ENCODE measurements at places on chromosomes 12 and 14.

- DNase-seq, result no peak
These were observed 16.1 kb upstream of the MFAP5 start for GRCh38 chr12:8678661-8679111.

DNA sequence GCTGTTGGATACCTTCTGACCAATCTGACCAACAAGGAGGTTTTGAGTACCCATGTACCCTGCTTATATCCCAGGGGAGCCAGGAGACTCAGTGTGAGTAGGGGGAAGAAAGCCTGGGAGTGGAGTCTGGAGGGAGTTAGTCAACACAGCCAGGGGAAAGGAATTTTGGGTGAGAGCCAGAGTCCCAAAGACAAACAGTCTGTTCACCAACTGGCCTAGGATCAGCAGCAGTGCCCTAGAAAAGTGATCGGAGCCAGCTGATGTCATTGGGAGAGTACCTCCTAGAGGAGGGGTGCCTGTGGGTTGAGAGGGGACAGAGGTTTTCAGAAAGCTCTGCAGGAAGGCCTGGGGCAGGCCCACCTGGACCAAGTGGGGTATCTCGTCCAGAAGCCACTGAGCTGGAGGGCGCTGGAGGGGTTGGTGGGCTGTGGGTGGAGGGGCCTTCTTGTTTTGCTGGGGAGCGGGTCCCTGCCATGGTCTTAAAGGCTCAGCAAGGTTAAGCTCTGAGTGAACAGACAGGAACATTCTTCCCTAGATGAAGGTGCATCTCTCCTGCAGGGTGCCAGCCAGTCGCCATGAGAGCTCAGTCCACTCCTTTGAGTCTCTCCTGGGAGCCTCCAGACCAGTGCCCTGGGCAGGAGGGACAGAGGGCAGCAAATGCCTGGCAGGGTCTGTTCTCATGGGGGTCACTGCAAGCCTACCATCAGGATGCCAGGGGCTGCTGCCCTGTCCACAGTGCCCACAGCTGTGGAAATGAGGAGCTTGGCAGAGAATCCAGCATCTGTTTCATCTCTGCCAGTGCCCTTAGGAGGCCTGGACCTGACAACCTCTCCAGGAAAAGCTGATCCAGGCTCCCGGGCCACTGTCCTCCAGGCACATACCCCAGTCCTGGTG, 63.6 kb downstream of the CHGA start:
- DNase-seq, result no peak

- no peak for DNase-seq
These were observed 12.9 kb upstream of the FAM181A start for GRCh38 chr14:93914278-93914677.

DNA sequence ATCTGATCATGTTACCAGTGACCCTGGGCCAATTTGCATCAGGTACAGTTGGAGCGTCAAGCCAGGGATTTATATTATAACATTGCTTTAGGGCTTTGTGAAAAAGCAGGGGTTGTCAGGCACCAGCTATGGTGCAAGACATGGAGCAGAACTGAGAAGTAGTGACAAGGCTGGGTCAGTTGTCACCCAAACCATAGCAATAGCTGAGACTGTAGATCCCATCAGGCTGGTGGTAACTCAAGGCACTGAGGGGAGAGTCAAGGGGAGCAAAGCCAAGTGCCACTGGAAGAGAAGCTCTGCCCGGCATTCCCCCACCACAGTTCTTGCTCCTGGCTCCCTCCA, 16.9 kb downstream of the BCL2L14 start:
- no peak for DNase-seq

DNA sequence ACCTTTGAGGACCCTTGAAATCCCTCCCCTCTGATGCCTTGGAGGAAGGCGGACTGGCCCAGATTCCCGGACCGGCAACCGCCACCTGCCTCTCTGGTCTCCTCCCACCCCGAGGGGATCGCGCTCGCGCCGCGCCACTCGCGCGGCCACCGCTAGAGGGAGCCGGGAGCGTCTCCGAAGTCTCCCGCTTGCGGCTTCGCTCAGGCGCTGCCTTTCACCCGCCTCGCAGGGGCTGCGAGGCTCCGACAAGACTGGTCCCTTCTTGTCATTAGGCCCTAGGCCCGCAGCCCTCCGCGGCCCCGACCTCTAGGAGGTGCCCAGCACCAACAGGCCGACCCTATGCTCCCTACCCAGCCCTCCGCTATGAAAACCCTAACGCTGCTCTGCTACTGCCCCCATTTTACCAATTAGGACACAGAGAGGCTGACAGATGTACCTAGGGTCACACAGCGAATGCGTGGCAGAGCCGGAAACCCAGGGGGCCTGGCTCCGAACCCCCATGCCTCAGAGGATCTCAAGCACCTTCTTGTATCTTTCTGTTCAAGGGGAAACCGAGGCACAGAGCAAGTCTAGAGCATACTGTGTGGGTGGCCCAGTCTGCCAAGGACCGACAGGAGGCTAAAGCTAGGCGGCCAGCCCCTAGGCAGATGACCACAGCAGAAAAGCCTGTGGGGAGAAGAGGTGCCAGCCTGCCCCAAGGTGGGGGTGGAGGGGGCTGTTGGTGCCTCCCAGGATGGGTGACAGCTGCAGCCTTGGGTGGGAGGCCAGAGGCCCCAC, 21.4 kb upstream of the VSX2 start:
- peak; percentile 28 for DNase-seq

DNA sequence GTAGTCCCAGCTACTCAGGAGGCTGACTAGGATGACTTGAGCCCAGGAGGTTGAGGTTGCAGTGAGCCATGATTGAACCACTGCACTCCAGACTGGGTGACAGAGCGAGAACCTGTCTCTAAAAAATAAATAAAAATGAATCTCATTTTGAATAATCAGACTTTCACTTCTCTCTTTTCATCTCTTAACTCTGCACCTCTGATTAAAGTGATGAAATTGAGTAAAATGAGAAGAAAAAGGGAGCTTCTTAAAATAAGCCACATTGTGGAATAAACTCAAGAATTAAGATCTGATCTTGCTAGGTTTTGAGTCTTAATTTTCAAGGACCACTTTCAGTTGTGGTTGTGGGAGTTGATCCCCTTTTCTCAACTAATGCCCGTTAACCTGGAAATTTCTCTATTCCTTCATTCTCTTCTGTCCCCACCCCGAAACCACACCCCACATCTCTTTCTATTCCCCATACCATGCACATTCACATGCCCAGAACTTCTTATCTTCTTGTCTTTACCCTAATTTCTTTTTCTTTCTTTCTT, 70.9 kb upstream of the ETV6 start:
- DNase-seq, result no peak

DNA sequence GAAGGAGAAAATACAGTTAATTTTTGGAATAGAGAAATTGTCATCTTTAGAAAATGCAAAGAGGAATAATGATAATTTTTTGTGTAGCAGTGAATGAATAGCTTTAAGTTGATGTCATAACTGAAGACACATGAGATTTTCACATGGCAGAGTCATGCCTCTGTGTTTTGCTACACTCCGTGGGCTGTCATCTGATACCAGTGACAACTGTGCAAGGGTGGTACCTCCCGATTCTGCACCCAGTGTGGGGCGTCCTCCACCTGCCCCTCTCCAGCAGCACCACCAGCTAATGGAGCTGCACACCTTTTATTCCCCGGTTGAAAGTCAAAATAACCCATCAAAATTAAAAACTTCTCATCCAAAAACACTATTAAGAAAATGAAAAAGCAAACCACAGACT, 47.2 kb downstream of the ANKRD9 start:
- no peak for DNase-seq

GRCh38 chr12:132277374-132277941, 51.9 kb downstream of the GALNT9 start:
- no peak for DNase-seq

DNA sequence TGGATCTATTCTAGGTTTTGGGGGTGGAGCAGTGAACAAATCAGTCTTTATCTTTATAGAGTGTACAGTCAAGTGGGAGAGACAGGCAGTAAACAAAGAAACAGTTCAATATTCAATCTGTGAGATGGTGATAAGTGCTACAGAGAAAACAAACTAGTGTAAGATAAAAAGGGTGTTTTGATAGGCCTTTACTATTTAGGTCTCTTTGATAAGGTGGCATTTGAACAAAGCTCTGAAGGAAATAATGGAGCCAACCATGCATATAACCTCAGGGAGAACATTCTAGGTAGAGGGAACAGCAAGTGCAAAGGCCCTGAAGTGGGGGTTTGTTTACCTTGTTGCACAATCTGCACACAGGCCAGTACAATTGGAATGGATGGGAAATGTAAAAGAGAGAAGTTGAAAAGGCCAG, 47.3 kb downstream of the PTPN11 start:
- no peak for DNase-seq

GRCh38 chr12:12327802-12328201, 22.2 kb downstream of the MANSC1 start:
- no peak for DNase-seq

- no peak for DNase-seq
These were observed 190.5 kb downstream of the BMP4 start for GRCh38 chr14:53766106-53766505.

GRCh38 chr12:110348431-110349059, 55.0 kb downstream of the ANAPC7 start:
- DNase-seq, result no peak

GRCh38 chr14:64708148-64709004, 4.2 kb downstream of the PLEKHG3 start:
- no peak for DNase-seq

Measured in smooth muscle cell of the brain vasculature (primary cell).